ENCODE measurements at places on chromosomes 11 and 22.

DNA sequence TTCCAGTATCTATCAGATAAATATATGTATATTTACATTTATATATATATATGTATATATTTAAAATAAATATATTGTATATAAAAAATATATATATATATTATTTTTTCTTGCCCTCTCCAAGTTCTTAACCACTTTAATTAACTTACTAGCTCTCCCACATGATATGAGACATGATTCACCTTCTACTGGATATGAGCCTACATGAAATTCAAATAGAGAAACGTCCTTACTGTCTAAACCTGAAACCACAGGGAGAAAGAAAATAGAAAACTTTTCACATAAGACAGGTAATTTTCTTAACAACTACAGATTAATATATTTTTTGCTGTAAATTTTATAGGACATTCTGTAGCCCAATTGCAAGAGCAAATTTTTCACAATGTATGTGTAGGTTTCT is 391.6 kb downstream of the ETS1 start:
- peaks cover 30% of the 10 kb centered on the region for H3K4me1 ChIP-seq
- H3K27me3 ChIP-seq: no peaks in the 10 kb centered on the region
- no peak overlapping the region for H3K4me3 ChIP-seq
- H3K36me3 ChIP-seq: no peaks in the 10 kb centered on the region
- H3K27ac ChIP-seq: no peak overlapping the region
- no peak for DNase-seq

DNA sequence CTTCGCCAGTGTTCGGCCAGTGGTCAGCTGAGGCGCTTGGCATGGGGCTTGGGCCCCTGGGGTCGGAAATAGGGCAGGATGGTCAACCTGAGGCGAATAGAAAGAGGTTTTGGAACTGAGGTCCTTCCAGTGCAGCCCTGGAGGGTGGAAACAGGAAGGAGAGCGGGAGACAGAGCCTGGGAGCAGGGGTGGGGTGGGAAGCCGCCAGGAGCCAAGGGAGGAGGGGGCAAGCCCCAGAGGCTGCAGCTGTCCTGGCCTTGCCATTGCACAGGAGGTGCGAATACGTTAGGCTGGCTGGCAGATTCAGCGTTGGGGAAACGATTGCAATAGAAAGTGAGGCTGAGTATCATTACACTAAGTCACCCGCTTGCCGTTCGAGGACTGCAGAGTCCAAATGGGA is 13.9 kb upstream of the KCTD17 start:
- H3K36me3 ChIP-seq: no peaks in the 10 kb centered on the region
- no peak overlapping the region for H3K27ac ChIP-seq
- peaks cover 9% of the 10 kb centered on the region for H3K27me3 ChIP-seq
- H3K4me1 ChIP-seq: peaks cover 9% of the 10 kb centered on the region
- no peak overlapping the region for H3K4me3 ChIP-seq
- DNase-seq: no peak

- H3K27me3 ChIP-seq: no peaks in the 10 kb centered on the region
- H3K4me3 ChIP-seq: peak overlapping the region; percentile 96
- DNase-seq: peak; percentile 15
- peaks cover 62% of the 10 kb centered on the region for H3K36me3 ChIP-seq
- peaks cover 37% of the 10 kb centered on the region for H3K4me1 ChIP-seq
Measured at GRCh38 chr11:8683115-8683807, 669 bp downstream of the RPL27A start.

GRCh38 chr11:76236092-76236999 is 30.0 kb upstream of the WNT11 start:
- DNase-seq: peak; percentile 36
- no peaks in the 10 kb centered on the region for H3K36me3 ChIP-seq
- peak overlapping the region; percentile 86 for H3K4me3 ChIP-seq
- peaks cover 35% of the 10 kb centered on the region for H3K4me1 ChIP-seq
- peaks cover 29% of the 10 kb centered on the region for H3K27me3 ChIP-seq
- H3K27ac ChIP-seq: peak overlapping the region; percentile 92

GRCh38 chr11:19953336-19953735 is 206.9 kb downstream of the DBX1 start:
- H3K4me3 ChIP-seq: no peak overlapping the region
- peaks cover 5% of the 10 kb centered on the region for H3K4me1 ChIP-seq
- no peak for DNase-seq
- H3K27me3 ChIP-seq: peaks cover 21% of the 10 kb centered on the region
- H3K36me3 ChIP-seq: no peaks in the 10 kb centered on the region

GRCh38 chr11:116172851-116173250 is 599.9 kb downstream of the BUD13 start:
- no peak overlapping the region for H3K4me3 ChIP-seq
- peaks cover 2% of the 10 kb centered on the region for H3K27me3 ChIP-seq
- H3K27ac ChIP-seq: no peak overlapping the region
- H3K4me1 ChIP-seq: peaks cover 2% of the 10 kb centered on the region

DNA sequence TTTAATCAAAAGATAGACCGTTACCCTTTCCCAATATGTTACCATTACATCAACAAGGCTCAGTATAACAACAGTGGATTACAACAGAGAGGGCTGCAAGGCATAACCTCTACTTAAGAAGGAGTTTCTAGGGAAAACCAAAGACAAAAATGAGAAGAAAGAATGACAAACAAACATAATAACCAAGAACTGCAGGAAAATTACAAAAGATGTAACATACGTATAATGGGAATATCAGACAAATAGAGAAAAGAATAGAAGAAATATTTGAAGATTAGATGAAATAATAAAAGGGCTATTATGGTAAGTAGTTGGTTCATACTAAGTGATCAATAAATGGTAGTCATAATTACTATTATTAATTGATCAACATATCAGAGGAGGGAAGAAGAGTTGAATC is 39.1 kb downstream of the SPON1 start:
- no peaks in the 10 kb centered on the region for H3K4me1 ChIP-seq
- H3K4me3 ChIP-seq: no peak overlapping the region
- H3K36me3 ChIP-seq: no peaks in the 10 kb centered on the region
- no peak overlapping the region for H3K27ac ChIP-seq
- H3K27me3 ChIP-seq: peaks cover 17% of the 10 kb centered on the region
- DNase-seq: no peak

GRCh38 chr22:30045901-30046715 is 34.2 kb upstream of the HORMAD2 start:
- H3K4me1 ChIP-seq: peaks cover 12% of the 10 kb centered on the region
- no peaks in the 10 kb centered on the region for H3K36me3 ChIP-seq
- no peak overlapping the region for H3K4me3 ChIP-seq
- H3K27ac ChIP-seq: no peak overlapping the region

DNA sequence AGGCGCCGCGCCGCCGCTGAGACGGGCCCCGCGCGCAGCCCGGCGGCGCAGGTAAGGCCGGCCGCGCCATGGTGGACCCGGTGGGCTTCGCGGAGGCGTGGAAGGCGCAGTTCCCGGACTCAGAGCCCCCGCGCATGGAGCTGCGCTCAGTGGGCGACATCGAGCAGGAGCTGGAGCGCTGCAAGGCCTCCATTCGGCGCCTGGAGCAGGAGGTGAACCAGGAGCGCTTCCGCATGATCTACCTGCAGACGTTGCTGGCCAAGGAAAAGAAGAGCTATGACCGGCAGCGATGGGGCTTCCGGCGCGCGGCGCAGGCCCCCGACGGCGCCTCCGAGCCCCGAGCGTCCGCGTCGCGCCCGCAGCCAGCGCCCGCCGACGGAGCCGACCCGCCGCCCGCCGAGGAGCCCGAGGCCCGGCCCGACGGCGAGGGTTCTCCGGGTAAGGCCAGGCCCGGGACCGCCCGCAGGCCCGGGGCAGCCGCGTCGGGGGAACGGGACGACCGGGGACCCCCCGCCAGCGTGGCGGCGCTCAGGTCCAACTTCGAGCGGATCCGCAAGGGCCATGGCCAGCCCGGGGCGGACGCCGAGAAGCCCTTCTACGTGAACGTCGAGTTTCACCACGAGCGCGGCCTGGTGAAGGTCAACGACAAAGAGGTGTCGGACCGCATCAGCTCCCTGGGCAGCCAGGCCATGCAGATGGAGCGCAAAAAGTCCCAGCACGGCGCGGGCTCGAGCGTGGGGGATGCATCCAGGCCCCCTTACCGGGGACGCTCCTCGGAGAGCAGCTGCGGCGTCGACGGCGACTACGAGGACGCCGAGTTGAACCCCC is 798 bp downstream of the BCR start:
- no peak overlapping the region for H3K27ac ChIP-seq
- H3K27me3 ChIP-seq: no peaks in the 10 kb centered on the region
- peak overlapping the region; percentile 88 for H3K4me3 ChIP-seq

DNA sequence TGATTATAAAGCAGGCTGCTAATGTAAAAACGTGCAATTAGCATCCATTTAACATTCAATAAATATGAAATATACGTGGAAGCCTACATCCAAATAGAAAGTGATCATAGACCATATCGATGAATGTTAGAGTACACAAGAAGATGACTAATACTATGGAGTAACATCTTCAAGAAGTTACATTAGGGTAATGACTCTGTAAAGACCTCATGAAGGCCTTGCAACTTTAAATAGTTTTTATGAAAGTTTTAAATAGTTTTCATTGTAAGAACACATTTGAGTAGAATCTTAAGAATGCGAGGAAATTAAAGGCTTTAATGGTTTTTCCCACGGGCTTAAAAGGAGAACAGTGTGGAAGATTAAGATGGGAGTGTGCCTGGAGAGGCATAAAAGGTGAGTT is 1.4 kb downstream of the TRIM34 start:
- H3K27ac ChIP-seq: peak overlapping the region; percentile 79
- H3K36me3 ChIP-seq: peaks cover 10% of the 10 kb centered on the region
- no peaks in the 10 kb centered on the region for H3K27me3 ChIP-seq
- no peak for DNase-seq
- H3K4me3 ChIP-seq: peak overlapping the region; percentile 92
- H3K4me1 ChIP-seq: peaks cover 42% of the 10 kb centered on the region

- DNase-seq: no peak
- H3K4me1 ChIP-seq: peaks cover 5% of the 10 kb centered on the region
- no peak overlapping the region for H3K4me3 ChIP-seq
- no peak overlapping the region for H3K27ac ChIP-seq
Measured at GRCh38 chr22:29251265-29251664, 16.5 kb downstream of the RHBDD3 start.

DNA sequence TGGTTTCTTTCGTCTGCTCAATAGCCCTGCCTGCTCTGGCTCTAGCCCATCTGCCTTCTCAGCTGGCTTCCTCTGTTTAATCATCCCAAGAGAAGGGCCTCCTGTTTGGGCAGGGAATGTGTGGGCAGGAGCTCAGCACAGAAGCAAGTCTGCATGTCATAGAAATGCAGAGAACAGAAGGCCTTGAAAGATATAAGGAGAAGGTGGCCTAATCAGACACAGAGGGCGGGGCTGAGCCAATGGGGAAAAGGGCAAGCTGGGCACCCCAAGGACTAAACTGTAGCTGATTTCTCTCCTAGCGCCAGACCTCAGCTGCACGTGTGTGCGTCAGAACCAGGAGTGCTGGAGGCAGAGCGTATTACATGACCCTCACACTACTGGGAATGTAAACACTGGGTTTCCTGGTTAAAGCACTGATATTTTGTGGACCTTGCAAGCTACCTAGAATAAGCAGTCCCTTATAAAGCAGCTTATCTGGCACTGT is 7.6 kb upstream of the CCKBR start:
- H3K36me3 ChIP-seq: no peaks in the 10 kb centered on the region
- H3K4me1 ChIP-seq: no peaks in the 10 kb centered on the region
- no peak overlapping the region for H3K4me3 ChIP-seq
- H3K27ac ChIP-seq: no peak overlapping the region
- no peak for DNase-seq

DNA sequence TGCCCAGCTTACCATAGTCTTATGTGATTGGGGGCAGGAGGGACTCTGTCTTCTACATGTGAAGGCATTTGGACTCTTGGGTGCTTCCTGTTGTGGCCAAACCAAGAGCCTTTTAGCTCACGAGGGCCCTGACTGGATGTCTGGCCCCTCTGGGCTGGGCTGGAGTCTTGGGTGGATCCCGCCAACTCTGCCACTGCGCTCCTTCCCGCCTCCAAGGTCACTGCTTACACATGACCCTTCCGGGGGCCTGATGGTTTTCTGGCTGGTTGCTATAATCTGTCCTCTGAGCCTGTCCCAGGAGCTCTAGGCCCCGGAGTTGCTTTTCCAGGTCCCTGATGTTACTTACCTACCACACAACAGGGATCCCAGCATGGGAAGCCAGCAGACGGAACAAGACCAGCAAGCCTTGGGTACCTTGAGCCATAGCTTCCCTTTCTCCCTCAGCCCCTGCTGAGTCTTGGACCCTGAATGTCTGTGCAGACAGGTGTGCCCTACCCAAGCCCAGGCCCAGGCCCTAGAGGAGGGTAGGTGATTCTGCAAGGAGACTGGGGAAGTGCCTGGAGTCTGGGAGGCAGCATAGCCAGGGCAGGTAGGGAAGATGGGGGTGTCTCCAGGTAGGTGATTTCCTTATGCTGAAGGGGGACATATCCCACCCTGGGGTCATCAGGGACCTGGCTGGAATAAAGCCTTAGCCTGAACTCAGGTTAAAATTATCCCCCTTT is 100.3 kb downstream of the TSPAN18 start:
- H3K4me1 ChIP-seq: no peaks in the 10 kb centered on the region
- no peaks in the 10 kb centered on the region for H3K27me3 ChIP-seq
- no peaks in the 10 kb centered on the region for H3K36me3 ChIP-seq
- DNase-seq: no peak

DNA sequence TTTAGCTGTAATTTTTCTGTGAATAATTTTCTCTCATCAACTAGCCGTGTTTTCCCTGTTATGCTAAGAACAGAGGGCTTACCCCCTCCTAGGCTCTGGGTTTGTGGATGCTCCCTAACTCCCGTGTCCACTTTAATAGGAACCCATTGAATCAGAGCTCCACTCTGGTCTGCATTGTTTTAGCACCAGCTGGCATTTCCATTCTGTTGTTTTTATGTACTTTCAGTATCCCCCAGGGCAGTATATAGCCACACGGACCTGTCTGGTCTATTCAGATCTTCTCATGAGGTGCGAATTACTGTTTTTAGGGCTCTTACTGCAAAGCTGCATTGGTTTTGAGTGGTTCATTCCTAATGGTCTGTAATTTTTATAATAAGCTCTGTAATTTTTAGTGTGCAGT is 16.0 kb downstream of the POLD3 start:
- peaks cover 44% of the 10 kb centered on the region for H3K36me3 ChIP-seq
- no peak overlapping the region for H3K4me3 ChIP-seq
- no peak overlapping the region for H3K27ac ChIP-seq
- DNase-seq: no peak
- no peaks in the 10 kb centered on the region for H3K27me3 ChIP-seq
- H3K4me1 ChIP-seq: no peaks in the 10 kb centered on the region

GRCh38 chr11:114098927-114099326 is 39.4 kb downstream of the ZBTB16 start:
- peaks cover 56% of the 10 kb centered on the region for H3K4me1 ChIP-seq
- H3K36me3 ChIP-seq: peaks cover 11% of the 10 kb centered on the region
- H3K27ac ChIP-seq: no peak overlapping the region
- H3K27me3 ChIP-seq: peaks cover 40% of the 10 kb centered on the region
- H3K4me3 ChIP-seq: no peak overlapping the region

DNA sequence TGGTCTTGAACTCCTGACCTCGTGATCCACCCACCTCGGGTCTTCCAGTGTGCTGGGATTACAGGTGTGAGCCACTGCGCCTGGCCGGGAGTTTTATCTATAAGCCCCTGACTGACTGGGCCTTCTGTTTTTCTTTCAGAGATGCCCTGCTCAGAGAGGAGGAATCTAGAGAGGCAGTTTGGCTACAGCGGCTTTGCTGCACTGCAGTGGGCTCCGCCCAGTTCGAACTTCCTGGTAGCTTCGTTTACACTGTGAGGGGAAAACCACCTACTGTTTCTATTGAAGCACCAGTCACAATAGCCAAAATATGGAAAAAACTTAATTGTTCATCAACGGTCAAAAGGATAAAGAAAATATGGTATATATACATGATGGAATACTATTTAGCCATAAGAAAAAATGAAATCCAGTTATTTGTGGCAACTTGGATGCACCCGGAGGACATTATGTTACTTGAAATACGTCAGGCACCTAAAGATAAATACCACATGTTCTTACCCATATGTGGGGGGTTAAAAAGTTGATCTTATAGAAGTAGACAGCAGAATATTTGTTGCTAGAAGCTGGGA is 31.9 kb upstream of the FAM181B start:
- peaks cover 9% of the 10 kb centered on the region for H3K4me1 ChIP-seq
- no peaks in the 10 kb centered on the region for H3K27me3 ChIP-seq
- H3K36me3 ChIP-seq: no peaks in the 10 kb centered on the region
